ENCODE measurements at places on chromosomes 16 and 17. TPM values are rescaled to one million over a fixed set of nuclear protein-coding genes. Genes with fewer than 3 reads are reported as not detected.

GRCh38 chr16:11563493-11564040 is 23.2 kb downstream of the LITAF start:
- H3K4me3 ChIP-seq: no peak overlapping the region
- H3K4me1 ChIP-seq: peaks cover 39% of the 10 kb centered on the region
- H3K27me3 ChIP-seq: no peaks in the 10 kb centered on the region
- DNase-seq: no peak

DNA sequence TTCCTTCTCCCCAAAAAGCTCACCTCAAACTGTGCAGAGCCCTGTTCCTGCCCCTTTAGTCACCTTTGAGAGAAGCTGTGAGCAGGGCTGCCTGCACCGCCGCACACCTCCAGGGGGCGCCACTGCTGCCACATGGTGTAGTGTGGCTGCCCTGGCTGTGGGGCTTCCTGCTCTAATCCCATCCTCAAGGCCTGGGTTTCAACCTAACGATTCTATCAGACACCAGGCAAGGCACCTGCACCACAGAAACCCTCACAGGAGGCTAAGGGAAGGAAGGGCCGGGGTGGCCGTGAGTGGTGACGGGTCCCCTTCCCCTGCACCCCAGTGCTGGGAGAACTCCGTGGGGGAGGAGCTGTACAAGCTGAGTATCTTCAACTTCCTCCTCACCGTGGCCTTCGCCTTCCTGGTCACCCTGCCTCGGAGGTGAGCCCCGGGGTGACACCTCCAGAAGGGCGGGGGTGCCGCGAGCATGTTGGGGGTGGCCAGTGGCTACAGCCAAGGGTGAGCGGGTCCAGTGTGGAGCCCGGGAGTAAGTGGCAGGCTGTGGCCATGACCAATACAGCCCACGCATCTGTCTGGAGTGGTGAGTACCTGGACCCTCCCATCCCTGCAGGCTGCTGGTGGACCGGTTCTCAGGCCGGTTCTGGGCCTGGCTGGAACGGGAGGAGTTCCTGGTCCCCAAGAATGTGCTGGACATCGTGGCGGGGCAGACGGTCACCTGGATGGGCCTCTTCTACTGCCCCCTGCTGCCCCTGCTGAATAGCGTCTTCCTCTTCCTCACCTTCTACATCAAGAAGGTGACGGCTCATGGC is 7.0 kb downstream of the TMC8 start:
- no peaks in the 10 kb centered on the region for H3K27me3 ChIP-seq
- H3K4me3 ChIP-seq: no peak overlapping the region
- no peak for DNase-seq
- no peaks in the 10 kb centered on the region for H3K36me3 ChIP-seq
- H3K4me1 ChIP-seq: peaks cover 20% of the 10 kb centered on the region
- no peak overlapping the region for H3K27ac ChIP-seq

DNA sequence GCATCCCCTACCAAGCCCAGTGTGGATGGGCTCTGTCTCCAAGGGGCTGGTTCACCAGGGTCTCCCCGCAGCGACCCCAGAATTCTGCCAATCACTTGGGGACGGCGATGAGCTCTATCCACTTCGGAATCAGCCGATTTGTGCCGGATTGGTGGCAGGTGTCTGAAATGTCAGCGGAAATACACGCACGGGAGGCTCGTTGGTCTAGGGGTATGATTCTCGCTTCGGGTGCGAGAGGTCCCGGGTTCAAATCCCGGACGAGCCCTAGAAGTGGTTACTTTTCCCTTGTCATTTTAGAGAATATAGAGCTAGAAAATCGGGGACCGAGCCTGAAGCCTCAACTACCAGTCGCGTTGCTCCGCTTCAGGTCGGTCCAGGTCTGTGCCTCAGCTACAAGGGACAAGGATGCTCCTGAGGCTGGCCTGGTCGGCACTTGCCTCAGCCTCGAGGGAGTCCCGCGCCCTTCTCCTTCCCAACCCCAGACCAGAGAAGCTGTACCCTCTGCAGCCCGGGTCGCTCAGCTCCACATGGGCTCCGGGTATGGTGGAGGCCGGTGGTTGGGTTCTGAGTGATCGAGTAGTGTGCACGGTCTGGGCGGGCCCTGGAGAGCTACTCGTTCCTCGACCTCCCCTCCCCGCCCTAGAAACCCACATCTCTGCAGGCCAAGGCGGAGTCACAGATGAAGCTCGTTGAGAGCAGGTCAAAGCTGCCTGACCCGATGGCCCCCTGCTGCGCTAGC is 16.0 kb upstream of the OR1F1 start:
- no peak overlapping the region for H3K4me3 ChIP-seq
- H3K36me3 ChIP-seq: no peaks in the 10 kb centered on the region

Gene NEK8
- total RNA-seq: 4.0 TPM

Gene PPY
- not detected for total RNA-seq

Data from tibial nerve (tissue), 4 donors.